Stimulated activated CD8-positive, alpha-beta memory T cell treated with anti-CD3 and anti-CD28 coated beads, Interleukin-7, amount 100 ng/mL, for 1 hour (primary cell): ENCODE measurements at places on chromosomes 5 and 9.

- DNase-seq: no peak
Measured at GRCh38 chr5:144295284-144295683, 124.6 kb downstream of the KCTD16 start.

DNA sequence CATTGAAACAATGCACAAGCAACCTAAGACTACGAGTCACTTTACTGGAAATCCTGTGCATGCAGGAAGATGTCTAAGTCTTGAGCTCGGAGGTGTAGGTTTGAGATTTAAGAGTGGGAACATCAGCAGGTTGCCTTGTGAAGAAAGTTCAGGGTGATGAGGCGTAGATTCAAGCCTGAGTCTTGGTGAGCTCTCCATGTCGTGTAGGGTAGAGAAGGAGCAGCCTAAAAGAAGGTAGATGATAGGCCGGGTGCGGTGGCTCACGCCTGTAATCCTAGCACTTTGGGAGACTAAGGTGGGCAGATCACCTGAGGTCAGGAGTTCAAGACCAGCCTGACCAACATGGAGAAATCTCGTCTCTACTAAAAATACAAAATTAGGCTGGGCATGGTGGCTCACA, 30.2 kb upstream of the ANKRD18A start:
- no peak for DNase-seq

GRCh38 chr9:131402073-131402472, 8.2 kb downstream of the PRRC2B start:
- no peak for DNase-seq

GRCh38 chr9:74277532-74277931, 219.6 kb upstream of the RORB start:
- DNase-seq: peak; percentile 3

GRCh38 chr5:120843390-120843980, 379.4 kb downstream of the PRR16 start:
- no peak for DNase-seq

DNA sequence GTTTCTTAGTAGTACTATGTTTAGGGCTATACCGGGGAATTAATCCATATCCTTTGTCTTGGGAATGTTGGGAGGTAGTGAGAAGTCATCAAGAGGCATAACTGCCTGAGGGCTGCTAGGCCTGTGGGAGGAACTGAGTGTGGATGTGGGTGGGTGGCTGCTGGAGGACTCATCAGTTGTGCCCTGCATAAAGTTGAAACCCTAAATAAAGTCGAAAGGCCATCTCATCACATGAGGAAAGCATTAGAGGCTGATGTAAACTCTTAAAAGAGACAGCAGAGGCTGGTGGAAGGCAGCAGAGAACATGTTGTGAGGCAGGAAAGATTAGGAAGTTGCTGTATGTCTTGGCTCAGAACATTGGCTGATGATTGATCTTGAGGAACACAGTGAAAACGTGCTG, 143.8 kb downstream of the MAST4 start:
- no peak for DNase-seq

- DNase-seq: no peak
Measured at GRCh38 chr5:74167206-74167929, 473.2 kb downstream of the ENC1 start.

- no peak for DNase-seq
Measured at GRCh38 chr5:101346906-101347305, 443.8 kb upstream of the ST8SIA4 start.

GRCh38 chr5:120852222-120852860, 388.2 kb downstream of the PRR16 start:
- DNase-seq: no peak

DNA sequence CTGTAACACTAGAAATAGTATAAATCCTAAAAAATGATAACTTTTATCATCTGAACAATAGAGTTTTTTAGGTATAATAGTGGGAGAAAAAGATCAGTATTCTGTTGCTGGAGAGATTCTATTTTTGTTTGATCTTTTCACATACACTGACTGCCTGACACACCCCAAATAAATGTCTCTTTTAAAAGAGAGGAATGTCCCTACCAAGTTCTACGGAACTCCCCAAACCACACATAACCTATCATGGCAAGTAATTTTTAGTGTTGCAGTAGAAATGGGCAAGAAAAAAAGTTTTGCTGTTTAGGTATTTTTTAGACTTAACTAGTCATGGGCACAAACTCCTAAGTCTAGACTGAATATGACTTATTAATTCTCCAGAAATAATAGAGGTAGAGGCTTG, 139.1 kb downstream of the ELAVL2 start:
- no peak for DNase-seq

DNA sequence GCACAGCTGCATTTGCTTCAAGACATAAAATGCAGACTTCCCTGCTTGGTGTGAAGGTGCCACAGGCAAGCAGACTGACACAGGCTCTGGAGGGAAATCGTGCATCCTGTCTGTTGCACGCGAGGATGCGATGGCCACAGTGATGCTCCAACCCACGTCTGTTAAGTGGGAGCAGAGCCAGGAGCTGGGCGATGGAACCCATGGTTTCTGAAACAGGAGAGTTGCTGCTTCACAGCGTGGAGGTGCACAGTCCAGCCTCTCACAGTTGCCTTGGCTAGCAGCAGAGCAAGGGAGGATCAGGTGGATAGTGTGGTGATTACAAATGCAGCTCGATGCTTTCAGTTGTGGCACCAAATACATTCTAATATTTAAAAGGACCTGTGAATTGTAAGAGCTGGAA, 108.8 kb downstream of the TENT4A start:
- no peak for DNase-seq

DNA sequence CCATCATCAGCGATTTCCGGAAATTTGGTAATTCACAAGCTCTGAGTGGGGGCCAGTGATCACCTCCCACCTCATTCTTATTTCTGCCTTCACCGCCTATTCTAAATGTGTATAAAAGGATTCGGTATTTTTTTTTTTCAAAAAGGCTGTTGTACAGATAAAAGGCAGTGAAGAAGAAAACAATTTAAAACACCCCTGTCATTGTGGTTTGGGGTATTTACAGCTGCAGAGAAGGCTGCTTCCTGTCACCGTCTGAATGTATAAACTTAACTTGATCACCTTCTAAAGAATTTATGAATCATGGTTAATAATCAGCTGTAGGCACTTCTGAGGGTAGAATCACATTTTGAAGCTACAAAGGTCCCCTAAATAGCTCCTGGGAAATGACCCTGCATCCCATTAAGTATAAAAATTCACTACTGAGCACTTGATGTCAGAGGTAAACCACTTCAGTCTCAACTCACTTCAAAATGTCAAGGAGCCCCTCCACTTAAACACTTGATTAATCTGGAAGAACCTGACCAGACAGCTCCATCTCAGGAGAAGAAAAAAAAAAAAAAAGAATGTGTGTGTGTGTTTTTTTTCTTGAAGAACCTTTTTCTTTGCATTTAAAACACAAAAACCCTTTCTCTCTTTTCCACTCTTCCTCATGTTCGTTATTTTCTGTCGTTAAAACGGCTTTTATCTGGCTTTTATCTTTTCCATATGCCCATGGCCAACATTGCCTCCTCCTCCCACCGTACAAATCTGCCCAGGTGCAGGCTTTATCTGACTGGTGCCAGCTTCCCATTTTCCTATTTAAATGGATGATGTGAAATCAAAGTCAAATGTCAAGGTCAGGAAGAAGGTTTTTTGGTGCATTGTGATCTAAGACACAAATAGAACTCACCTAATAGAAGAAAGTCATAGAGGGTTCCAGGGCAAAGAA, 291.2 kb downstream of the IRX1 start:
- DNase-seq: no peak

GRCh38 chr5:73306741-73307275, 133.8 kb downstream of the TMEM174 start:
- no peak for DNase-seq

DNA sequence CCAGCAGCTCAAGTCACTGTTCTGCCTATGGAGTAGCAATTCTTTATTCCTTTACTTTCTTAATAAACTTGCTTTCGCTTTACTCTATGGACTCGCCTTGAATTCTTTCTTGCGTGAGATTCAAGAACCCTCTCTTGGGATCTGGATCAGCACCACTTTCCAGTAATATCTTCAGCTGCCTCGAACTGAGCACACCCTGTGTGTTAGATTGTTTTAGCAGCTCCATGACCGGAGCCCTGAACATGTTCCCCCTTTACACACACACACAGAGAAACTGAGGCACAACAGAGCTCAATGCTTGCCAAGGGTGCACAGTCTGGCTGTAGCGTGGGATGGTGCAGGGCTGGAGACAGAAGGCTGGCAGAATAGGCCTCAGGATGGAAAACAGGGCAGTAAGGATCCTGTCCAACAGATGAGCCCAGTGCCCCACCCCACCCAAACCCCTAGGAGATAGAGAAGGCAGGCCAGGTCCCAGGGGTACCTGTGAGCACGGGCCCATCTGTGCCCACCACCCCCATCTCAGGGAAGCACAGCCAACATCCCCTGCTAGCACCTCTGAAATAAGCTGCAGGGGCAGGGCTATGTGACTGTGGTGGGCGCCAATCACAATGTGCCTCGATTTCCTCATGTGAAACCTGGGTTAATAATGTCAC, 27.9 kb downstream of the BICD2 start:
- no peak for DNase-seq

GRCh38 chr5:80141147-80141671, 106.1 kb downstream of the THBS4 start:
- DNase-seq: no peak

- DNase-seq: peak; percentile 46
Measured at GRCh38 chr5:175652741-175653663, 4.9 kb upstream of the HRH2 start.

GRCh38 chr9:129309041-129309430, 131.0 kb upstream of the IER5L start:
- DNase-seq: no peak

- no peak for DNase-seq
Measured at GRCh38 chr9:136127313-136127712, 8.6 kb upstream of the TMEM250 start.

- DNase-seq: no peak
Measured at GRCh38 chr9:87840134-87840533, 42.5 kb upstream of the SPATA31E1 start.

DNA sequence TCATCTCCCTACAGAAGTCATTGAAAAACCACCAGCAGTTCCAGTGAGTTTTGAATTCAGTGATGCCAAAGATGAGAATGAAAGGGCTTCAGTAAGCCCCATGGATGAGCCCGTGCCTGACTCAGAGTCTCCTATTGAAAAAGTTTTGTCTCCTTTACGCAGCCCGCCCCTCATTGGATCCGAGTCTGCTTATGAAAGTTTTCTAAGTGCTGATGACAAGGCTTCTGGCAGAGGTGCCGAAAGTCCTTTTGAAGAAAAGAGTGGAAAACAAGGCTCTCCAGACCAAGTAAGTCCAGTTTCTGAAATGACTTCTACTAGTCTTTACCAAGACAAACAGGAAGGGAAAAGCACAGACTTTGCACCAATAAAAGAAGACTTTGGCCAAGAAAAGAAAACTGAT, 90.1 kb downstream of the MAP1B start:
- no peak for DNase-seq

- no peak for DNase-seq
Measured at GRCh38 chr5:145589063-145589462, 246.1 kb downstream of the PRELID2 start.

GRCh38 chr5:34722183-34722582, 66.1 kb downstream of the RAI14 start:
- no peak for DNase-seq

DNA sequence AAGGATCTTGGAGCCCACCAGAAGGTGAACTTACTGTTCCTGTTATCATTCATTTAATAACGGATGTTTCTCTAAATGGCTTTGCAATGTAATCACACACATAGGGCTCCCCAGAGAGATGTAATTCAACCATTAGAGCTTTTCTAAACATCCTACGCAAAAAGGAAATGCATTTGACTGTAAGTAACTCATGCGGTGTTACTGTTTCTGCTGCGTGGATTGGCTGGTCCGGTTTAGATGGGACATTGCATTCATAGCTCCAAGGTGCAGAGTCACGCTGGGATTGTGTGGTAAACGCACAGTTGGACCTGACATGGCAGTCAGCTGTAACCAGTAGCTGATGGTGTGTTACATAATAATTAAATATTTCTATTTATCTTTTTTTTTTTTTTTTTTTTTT, 185.5 kb upstream of the OTULINL start:
- no peak for DNase-seq

GRCh38 chr5:132007399-132008162, 3.9 kb downstream of the ACSL6 start:
- DNase-seq: peak; percentile 41

DNA sequence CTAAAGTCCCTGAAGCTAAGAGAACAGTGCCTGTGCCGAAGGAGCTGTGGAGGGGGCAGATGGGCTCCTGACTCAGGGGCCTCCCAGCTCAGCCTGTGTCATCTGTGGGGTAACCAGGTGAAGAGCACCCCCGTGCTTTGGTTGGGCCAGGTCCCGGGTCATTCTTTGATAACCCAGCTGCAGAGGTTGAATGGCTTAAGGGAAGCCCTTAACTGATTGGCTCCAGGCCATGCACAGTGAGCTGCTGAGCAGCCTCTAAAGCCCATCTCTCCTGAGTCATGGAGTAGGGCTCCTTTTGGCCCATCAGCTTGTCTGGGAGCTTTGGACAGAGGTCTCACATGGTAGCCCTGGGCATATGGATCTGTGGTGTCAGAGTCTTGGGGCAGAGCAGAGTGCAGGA, 28.7 kb downstream of the COL27A1 start:
- DNase-seq: no peak

GRCh38 chr9:101463397-101463796, 27.8 kb upstream of the ALDOB start:
- no peak for DNase-seq

DNA sequence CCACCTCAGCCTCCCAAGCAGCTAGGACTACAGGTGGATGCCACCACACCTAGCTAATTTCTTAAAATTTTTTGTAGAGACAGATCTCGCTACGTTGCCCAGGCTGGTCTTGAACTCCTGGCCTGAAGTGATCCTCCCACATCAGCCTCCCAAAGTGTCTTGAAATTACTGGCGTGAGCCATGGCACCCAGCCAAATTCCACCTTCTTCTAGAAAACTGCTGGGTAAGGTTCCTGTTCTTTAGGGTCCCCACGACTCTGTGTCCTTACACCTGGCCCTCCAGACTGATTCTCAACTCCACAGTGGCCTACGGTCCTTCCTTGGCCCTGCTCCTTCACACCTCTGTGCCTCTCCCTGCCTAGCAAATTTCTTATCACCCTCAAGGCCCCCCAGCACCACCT, 1.9 kb downstream of the MAPK9 start:
- DNase-seq: no peak

GRCh38 chr5:110977915-110978314, 93.6 kb upstream of the TSLP start:
- DNase-seq: no peak

- DNase-seq: no peak
Measured at GRCh38 chr9:71984403-71984802, 73.0 kb downstream of the C9orf85 start.

- DNase-seq: no peak
Measured at GRCh38 chr9:120151806-120152205, 428.2 kb downstream of the CDK5RAP2 start.

DNA sequence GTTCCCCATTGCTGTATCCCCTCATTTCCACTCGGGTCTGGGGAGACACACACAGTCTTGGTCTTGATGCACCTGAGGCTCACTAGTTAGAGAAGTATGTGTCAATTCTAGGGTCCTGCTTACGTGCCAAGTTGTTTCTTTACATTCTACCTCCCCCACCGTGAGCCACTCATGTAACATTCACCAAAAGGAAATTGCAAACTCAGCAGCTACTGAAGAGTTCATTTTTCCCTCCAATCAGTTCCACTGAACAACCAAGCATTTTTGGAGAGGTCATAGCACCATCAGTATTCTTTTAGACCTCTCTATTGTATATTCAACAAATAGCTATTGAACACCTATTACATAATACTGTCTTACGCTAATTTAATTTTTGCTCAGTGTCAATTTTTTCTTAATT, 281.1 kb downstream of the SH3GL2 start:
- DNase-seq: no peak

- no peak for DNase-seq
Measured at GRCh38 chr9:90795871-90796317, 5.7 kb upstream of the SYK start.

- no peak for DNase-seq
Measured at GRCh38 chr5:135149956-135150723, 116.1 kb upstream of the PITX1 start.
